Amniotic epithelial cell (primary cell): ENCODE measurements at places on chromosomes 12 and 14.
A peak's percentile ranks its signal among the peaks of the same experiment; 100 is the strongest.

GRCh38 chr14:93936245-93936644 is 9.1 kb downstream of the FAM181A start:
- no peak for DNase-seq

GRCh38 chr14:50055461-50056228 is 60.7 kb downstream of the VCPKMT start:
- no peak for DNase-seq

DNA sequence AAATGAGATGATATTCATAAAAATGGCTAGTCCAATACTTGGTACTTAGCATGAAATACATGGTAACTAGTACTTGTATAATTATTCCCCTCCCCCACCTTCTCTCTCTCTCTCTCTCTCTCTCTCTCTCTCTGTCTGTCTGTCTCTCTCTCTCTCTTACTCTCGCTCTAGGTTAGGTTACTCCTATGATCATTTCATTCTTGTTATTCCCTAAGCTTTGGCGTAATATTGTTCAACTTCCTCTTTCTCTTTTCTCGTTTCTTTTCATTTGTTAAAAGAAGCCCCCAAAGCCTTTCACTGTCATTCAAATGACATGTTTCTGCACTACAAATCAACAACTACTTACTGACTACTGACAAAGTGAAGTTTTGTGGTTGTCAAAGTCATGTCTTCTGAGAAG is 89.8 kb downstream of the GRIP1 start:
- no peak for DNase-seq

GRCh38 chr12:58491306-58491705 is 429.0 kb downstream of the LRIG3 start:
- peak; percentile 98 for DNase-seq

DNA sequence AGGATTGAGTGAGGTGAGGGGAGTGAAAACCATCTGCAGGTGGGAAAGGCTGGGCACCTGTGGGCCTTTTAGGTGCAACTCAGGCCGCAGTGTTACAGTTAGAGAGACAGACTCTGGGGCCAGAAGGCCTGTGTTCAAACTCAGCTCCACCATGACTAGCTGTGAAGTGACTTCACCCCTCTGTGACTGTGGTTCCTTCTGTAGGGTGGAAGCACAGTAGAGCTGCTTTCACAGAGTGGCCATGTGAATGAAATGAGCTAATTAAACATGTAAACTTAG is 25.0 kb downstream of the RBM19 start:
- DNase-seq = no peak

- no peak for DNase-seq
These were observed 57.4 kb downstream of the APOBEC1 start for GRCh38 chr12:7608184-7608911.

DNA sequence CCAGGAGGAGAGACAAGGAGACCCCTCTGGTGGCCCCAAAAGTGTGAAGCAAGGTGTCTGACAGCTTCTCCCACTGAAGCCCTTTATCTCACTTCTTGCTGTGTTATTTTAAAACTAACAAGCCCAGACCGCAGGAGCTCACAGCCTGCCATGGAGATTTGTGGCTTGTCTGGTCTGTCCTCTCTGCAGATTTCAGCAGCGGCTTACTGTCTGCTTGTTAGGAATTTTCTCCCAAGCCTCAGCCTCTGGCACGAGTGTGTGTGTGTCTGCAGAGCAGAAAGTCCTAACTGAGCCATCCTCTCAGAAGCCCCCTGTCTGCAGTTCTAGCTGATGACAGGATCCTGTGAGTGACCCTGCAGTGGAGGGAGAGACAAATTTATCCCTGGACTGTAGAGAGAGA is 87.9 kb upstream of the HSPB8 start:
- no peak for DNase-seq
